ENCODE measurements at places on chromosomes 2 and 18. TPM values are rescaled to one million over a fixed set of nuclear protein-coding genes. Genes with fewer than 3 reads are reported as not detected.
A peak's percentile ranks its signal among the peaks of the same experiment; 100 is the strongest.

CCDC68 gene
- 0.33 TPM for total RNA-seq

SIX3 gene
- not detected for total RNA-seq

DHRS9 gene
- 0.71 TPM for total RNA-seq

DNA sequence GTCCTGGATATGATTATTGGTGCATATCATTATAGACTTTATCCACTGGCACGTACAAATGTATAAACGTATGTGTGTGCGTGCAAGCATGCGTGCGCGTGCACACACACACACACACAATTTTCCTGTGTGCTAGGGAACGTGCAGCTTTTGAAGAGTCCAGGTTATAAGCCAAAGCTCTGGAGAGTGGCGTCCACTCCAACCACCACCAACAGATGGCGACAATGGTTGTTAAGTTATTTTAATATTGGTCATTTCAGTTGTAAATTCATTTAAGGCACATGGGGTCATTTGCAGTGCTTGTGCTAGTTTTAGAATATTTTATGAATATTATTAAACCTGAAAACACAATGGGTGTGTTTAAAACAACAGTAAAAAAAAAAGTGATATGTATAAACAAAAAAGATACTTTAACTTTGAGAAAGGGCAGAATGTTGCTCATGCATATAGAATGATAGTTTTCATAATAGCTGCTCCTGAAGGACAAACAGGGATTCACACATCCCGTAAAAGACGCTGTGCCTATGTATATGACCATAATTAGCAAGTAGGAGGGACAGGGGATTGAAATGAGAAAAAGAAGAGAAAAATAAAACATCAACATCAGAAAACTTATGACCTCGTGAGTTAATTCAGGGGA lies 124.2 kb upstream of the ITGB6 start:
- peak; percentile 20 for DNase-seq

- DNase-seq, result no peak
Observed at GRCh38 chr2:144409241-144409640, 110.7 kb downstream of the ZEB2 start.

GRCh38 chr2:215870088-215870490 lies 143.3 kb downstream of the MREG start:
- no peak for DNase-seq

GRCh38 chr2:74925361-74925786 lies 33.1 kb upstream of the POLE4 start:
- no peak for DNase-seq

DNA sequence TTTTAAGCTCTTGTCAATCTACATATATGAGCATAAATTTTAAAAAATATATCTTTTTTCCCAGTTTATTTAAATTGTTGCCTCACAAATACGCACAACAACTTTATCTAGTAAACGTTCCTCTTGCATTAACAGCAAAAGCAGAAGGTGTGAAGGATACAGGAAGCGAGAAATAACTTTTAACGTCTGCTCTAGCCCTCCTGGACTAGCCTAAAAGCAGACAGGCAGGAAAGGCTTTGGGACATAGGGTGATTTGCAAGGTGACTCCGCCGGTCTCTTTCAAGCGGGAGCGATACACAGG lies 434 bp upstream of the DUSP19 start:
- no peak for DNase-seq
